ENCODE measurements at places on chromosomes 7 and 10.

GRCh38 chr10:129744134-129745111, 219.7 kb downstream of the EBF3 start:
- no peak for DNase-seq

DNA sequence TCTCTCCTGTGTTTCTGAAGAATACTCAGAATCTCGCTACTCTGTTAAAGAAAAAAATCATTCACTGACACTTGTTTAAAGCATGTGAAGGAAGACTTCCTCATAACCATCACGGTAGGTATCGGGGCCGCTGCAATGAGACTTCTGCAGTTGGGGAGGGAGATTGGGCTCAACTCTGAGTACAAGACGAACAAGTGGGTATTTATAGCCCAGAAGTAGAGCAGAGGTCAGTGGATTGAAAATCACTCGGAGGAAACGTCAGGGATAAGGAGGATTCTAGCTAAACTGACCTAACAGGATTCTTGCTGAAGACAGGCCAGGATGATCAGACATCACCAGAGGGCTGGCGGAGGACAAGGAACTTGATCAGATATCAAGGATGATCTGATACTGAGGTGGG, 33.3 kb downstream of the ITPRIP start:
- DNase-seq = no peak

DNA sequence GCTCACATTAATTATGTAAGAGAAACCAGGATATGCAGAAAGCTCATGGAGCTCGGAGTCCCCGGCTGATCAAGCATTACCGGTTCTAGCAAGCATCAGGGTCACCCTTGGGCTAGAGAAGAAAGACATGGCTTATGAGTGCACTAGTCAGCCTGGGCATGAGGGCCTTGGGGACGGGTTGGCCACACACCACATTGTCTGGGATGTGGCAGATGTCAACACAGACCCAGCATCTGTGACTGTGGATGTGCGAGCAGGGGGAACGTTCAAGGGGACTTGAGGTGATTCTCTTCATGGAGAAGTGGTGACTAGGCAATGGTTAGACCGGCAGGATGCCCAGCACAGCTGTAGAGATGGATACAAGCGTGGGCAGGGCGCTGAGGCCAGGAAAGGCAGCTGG, 13.7 kb downstream of the ZMIZ2 start:
- DNase-seq = no peak

DNA sequence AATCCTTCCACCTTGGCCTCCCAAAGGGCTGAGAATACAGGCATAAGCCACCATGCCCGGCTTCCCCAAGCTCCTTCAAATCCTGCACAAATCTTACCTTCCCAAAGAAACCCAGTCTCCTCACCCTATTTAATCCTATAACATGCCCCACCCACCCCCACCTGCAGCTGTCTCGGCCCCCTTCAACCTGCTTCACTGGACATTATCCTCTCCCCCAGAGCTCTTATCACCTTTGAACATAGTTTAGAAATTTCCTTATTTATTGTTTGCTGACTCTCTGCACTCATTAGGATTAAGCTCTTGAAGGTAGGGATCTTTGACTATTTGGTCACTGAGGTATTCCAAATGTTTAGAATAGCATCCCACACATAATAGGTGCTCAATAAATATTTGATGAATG, 3.5 kb downstream of the ZNF467 start:
- no peak for DNase-seq

- DNase-seq = no peak
Observed at GRCh38 chr10:58356756-58357155, 21.9 kb downstream of the UBE2D1 start.

DNA sequence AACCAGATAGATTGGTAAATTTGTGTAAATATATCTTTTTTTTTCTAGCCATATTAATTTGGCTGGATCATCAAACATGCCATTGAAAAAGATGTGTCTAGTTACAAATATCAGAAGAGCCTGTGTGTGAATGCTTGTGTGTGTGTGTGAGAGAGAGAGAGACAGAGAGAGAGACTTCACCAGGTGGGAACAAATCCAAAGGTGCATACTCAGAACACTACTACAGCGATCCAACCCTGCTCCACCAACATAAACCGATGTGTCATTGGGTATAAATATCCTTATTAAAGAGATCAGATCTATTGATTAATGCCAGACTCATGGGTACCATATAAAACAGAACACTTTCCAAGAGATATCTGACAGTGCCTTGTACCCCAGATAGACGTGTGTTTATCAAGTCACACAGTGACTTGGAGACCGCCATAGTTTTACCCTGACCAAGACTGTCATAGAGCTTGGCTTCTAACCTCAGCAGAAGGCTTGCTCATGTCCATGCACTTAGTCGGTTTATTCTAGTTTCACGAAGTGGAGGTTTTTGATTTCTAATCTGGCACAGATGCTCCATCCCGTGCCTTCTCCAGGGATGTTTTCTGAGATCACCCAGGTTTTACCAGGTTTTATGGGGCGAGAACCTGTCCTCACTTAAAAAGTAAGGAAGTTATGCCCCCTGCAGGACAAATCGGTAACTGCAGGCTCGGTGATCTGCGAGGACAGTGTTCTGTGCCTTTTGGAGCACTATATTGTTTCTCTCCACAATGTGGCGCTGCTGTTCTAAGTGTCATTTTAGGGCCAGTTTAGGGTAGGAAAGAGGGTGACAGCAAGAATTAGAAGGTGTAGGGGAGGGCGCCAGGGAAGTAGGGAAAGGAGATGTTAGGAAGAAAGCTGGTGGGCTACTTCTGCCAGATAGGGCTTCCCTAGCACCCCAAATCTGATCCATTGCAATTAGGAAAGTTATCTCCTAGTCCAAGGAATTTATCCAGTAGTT, 29.3 kb upstream of the WNT8B start:
- DNase-seq = peak; percentile 85

Measured in activated naive CD8-positive, alpha-beta T cell treated with anti-CD3 and anti-CD28 coated beads for 36 hours (primary cell).